Esophagus squamous epithelium (tissue), 5 donors: ENCODE measurements at places on chromosomes 13 and 19.

DNA sequence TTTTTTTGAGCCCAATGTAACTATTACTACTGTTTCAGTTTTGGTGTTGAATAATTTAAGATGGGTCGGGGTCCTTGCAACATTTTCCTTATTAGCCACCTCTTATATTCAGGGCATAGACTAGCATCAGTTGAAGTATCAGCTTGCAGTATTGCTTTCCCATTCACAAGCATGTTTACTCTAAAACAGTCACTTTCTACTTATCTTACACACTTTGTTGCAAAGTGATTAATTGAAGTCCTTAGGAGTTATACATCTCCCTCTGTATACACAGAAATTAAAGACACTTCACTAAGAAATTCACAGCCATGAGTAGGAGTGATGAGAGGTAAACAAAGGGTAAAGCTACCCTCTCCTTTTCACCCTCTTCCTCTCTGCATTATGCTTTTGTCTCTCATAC lies 27.6 kb downstream of the SLAIN1 start:
- no peak for DNase-seq

DNA sequence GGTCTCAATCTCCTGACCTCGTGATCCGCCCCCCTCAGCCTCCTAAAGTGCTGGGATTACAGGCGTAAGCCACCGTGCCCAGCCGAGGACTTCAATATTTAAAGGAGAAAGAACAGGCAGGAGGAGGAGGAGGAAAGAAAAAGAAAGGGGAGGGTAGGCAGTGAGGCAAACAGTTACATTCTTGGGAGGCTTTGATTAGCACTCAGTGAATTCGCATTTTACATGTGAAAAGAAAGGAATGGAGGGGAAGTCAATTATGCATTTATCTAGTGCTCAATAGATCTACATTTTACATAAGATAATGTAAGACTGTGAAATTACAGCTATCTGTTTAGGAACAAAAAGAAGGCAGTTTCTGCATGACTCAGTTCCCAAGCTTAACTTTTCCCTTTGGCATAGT lies 30.9 kb upstream of the CXCL17 start:
- DNase-seq, result no peak

DNA sequence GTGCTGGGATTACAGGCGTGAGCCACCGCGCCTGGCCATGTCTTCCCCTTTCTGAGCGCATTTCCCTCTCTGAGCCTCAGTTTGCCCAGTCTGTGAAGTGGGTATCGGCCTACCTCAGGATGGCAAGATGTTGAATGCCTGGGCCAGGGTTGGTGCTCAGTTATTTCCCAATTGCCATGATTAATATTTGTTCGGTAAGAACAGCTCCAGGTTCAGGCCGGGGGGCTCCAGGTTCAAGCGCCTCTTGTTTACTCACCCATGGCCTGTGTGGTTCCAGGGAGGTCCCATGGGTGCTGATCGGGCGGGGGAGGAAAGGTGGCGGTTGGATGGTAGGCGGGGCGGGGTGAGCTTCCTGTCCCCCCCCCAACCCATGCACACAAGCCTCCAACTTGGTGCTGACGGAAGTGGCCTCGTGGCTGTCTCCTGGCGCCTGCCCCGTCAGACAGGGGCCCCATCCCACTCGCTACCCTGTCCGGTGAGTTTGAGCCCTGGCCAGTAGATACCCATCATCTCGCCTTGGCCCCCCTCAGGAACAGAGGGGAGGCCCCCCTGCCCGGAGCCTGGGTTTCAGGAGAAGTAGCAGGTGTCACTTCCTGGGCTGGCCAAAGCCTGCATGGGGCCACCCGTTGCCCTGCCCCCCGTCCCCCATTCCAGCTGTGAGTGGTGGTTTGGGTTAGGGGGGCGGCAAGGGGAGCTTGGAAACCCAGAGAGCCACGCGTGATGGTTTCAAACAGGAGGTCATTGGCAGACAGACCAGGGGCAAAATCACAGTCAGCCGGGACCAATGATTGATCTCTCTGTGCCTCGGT lies at the start of gene FCHO1:
FCHO1 (plus strand) TSS at position 375 of the 809 bp plus-strand sequence. CDS start 3,688 bp downstream, outside the sequence.
- DNase-seq, result peak; percentile 65

GRCh38 chr19:15869109-15869555 lies 28.7 kb downstream of the CYP4F2 start:
- no peak for DNase-seq
